Ovary (tissue), 10 donors: ENCODE measurements at places on chromosomes 2 and 18. TPM values are rescaled to one million over a fixed set of nuclear protein-coding genes. Genes with fewer than 3 reads are reported as not detected.
A peak's percentile ranks its signal among the peaks of the same experiment; 100 is the strongest.

DNA sequence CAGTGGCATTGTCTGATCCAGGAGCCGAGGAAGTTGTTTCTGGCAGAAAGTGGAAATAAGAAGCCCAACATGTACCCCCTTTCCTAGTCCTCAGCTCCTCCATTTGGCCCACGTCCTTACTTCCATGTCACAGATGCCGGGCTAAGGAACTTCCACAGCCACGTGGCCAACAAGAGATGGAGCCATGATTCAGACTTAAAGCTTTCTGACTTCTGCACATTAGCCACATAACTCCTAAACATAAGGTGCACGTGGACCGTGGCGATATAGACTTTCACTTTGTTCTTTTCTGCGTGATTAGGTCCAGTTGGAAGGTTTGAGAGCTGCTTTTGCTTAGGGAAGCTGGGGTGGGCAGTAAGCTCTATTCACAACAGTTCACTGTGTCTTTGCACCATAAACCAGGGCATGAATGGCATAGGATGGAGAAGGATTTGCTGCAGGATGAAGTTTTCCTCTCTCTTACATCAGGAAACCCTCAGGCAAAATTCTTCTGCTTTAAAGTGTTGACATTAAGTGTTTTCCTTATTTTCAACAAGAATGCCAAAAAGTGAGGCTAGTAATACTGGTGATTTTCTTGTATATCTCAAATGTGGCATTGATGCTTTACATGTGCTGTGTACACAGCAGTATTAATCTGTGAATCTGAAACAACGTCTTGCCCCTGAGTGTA is 61.2 kb upstream of the RBM44 start:
- no peak for DNase-seq

GRCh38 chr2:201220102-201220570 is 37.2 kb downstream of the CASP10 start:
- DNase-seq: no peak

- no peak for DNase-seq
These were observed 198.4 kb downstream of the MTX2 start for GRCh38 chr2:176467595-176467994.

DNA sequence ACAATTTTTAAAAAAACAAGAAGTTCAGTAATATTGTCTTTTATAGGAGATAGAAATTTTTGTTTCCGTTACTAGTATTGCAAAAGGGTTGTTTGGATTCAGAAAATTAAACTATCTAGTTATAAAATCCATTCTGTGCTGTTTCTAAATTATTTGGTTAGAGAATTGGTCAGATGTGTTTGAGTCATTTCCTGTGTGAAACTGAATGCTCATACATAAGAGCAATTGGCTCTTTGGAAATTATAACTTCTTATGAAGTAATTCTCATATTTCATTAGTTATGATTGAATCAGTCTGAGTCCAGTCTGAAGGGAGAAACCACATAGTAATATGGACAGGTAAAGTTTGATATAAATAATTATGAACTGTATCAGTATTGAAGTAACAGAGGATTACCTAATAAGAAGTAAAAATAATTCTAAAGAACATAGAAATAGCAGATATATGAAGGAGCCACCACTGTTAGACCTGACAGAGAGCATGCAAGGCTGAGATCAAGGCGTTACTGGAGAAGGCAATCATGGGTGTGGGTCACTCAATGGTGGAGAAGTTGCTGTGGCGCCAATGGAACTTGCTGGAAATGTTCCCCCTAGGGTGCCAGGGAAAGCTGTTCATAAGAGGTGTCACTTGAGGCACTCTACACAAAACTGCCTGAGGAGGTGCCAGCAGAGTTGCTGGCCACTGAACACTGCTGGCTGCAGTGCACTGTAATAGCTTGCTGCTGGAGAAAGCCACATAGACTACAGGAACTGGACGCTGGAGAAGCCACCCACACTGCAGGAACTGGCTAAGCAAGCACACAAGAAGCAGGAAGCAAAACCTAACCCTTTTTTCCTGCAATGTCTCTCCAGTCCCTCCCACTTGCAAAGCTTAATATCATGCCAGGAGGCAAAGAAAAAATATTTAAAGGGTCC is 18.0 kb upstream of the FAP start:
- DNase-seq: no peak

DNA sequence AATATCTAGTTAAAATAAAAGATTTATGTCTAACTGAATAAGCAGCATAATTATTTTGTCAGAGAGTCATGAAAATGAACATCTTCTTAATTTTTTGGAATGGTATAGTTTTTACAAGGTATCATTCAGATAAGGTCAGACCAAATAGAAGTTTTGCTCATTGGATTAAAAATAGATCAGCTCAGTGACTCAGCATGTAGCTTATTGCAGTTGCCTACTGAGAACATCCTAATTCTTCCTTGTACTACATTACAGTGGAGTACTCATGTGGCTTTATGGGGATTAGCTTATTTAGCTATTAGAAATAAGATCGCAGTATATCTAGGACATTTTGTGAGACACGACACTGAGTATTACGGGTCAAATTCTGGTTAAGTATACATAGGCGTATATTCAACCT is 38.2 kb upstream of the PPM1B start:
- no peak for DNase-seq

- no peak for DNase-seq
These were observed 23.0 kb downstream of the SCN1A start for GRCh38 chr2:166104773-166105172.

DNA sequence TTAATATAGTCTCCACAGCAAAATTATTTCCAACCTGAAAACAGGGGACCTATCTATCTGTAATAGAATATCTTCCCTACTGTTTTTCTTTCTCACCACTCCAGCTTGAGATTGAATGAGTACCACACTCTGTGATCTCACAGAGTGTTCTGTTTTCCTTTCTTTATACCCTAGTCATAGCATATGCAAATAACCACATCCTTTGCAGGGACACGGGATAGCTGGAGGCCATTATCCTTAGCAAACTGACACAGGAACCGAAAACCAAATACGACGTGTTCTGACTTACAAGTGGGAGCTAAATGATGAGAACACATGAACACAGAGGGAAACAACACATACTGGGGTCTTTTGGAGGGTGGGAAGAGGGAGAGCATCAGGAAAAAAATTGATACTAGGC is 224.7 kb downstream of the SLC8A1 start:
- no peak for DNase-seq

- DNase-seq: no peak
These were observed 313.6 kb downstream of the SLC8A1 start for GRCh38 chr2:40138314-40138713.

DNA sequence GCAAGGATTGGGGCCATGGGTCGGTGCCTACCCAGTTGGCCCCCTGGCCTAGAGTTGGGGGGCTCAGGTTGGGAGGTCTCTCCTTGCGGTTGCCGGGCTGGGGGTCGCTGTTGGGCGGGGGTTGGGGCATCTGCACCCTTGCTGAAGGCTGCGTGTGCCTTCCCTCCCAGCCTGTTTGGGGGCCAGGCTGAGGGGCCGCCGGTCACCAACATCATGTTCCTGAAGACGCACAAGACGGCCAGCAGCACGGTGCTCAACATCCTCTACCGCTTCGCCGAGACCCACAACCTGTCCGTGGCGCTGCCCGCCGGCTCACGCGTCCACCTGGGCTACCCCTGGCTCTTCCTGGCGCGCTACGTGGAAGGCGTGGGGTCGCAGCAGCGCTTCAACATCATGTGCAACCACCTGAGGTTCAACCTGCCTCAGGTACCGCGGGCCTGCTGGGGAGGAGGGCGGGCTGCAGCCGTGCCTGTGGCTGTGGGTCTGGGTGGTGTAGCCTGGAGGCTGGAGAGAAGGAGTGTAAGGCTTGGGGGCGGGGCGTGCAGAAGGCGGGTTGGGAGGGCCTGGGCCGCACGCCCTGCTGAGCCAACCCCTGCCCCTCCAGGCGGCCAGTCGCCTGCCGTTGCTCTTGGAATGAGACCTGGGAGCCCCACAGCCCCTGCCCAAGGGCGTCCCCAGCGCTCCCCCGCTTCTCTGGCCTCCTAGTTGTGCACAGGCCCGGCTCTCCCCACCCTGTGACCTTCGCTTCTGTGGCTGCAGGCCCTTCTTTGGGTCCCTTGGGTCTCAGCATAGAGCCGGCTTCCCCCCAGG is 7.2 kb upstream of the NEU4 start:
- DNase-seq: peak; percentile 47

GRCh38 chr2:235937087-235937486 is 231.1 kb downstream of the GBX2 start:
- no peak for DNase-seq

DNA sequence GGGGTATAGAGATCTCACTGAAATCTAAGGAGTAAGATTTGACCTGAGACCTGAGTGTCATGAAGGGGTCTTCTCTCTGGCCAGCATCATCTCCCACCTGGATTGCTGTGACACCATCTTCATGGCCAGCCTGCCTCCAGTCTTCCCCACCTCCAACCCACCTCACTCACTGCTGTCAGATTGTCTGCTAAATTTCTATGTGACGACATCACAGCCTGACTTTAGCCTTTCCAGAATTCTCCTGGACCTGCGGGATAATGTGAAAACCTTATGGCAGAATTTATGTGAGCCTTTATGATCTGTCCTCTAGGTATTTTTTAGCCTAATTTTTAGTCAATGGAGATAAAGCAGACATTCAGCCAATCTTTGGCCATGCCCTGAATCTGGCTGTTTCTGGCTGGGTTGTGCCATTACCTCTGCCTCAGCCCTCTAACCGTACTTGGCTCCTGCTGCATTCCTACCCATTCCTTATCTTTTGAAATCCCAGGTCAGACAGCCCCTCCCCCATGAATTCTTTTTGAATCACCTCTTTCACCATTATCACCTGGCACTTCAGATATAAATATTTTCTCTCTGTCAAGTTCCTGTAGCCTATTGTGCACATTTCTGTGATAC is 66.4 kb upstream of the MMADHC start:
- DNase-seq: no peak

DNA sequence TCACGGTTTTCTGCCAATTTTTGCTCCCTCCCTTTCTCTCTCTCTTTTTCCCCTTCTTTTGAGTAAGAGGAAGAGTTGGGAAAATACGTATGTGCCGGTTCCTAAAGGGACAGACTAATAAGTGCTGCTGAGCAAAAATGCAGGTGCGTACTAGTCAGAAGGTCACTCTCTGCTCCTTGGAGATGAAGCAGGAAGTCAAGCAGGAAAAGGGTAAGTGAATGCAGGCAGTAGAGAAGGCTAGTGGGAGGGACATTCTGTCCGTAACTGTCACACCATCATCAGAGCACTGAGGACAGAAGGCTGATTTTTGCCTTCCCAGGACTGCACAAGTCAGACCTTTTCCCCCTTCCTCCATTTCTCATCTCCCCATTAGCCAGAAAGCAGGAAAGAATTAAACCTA is 105.7 kb downstream of the CDH2 start:
- no peak for DNase-seq

GRCh38 chr2:147348931-147349555 is 495.8 kb upstream of the ACVR2A start:
- DNase-seq: no peak

GRCh38 chr2:102839668-102840388 is 78.0 kb downstream of the TMEM182 start:
- no peak for DNase-seq

- no peak for DNase-seq
These were observed 167.6 kb downstream of the FAM210A start for GRCh38 chr18:13558790-13559189.

DNA sequence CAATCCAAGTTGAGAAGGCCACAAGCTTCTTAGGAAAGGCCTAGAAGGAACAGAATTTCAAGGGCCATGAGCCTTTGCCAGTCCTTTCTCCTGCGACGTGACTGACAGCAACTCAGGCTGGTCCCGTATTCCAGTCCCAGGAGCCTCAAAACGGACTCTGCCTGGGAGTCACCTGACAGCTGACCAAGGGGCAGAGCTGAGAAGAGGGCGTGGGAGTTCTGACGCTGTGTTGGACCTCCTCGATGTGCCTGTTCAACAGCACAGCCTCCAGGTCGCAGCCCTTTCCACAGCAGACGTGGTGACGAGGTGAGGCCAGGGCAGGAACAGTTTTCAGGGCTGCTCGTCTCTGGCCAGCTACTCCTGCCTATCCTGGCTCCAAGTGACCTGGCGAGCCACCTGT is 37.6 kb downstream of the CENPO start:
- peak; percentile 18 for DNase-seq

GRCh38 chr18:74876630-74877243 is 279.1 kb downstream of the ZNF407 start:
- DNase-seq: no peak

- DNase-seq: no peak
These were observed 39.6 kb upstream of the NEMP2 start for GRCh38 chr2:190574169-190574568.

DNA sequence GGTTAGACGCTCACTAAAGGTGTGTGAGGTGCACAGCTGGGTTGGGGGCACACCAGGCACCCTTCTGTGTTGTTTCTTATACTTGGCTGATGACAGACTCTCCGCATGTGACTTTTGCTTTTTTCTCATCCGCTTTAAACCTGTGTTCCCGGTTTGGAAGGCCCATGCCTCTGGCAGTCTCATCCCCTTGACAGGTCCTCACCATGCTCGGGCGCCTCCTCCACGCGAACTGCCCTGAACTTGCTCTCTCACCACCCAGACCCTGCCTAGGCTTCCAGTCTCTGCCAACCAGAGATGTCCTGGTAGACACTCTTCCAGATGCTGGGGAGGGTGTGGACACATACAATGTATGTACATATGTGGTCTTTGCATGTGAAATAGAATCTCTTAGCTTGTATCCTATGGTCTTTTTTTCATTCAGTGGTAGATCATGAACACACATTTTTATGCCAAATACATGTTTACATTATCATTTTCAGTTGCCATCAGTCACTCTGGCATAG is 79.8 kb downstream of the LIMS1 start:
- no peak for DNase-seq

- DNase-seq: no peak
These were observed 13.8 kb upstream of the CCDC102B start for GRCh38 chr18:68784071-68784470.

- DNase-seq: no peak
These were observed 15.4 kb downstream of the BCL11A start for GRCh38 chr2:60538101-60538500.

- no peak for DNase-seq
These were observed 47.6 kb downstream of the PDE1A start for GRCh38 chr2:182379241-182379640.

The ITGA6 gene
- polyA plus RNA-seq: 16.5 TPM

The PRSS56 gene
- polyA plus RNA-seq: not detected

The KLHL41 gene
- polyA plus RNA-seq: 0.67 TPM

The B3GNT2 gene
- 20.5 TPM for polyA plus RNA-seq

The MMADHC gene
- polyA plus RNA-seq: 81.0 TPM

The SUMO1 gene
- 97.0 TPM for polyA plus RNA-seq

The COL3A1 gene
- polyA plus RNA-seq: 829 TPM

The GALNT3 gene
- polyA plus RNA-seq: 5.2 TPM

The GRP gene
- polyA plus RNA-seq: not detected

The TRIM43 gene
- polyA plus RNA-seq: not detected

The SERPINB3 gene
- polyA plus RNA-seq: 0.05 TPM

The IL36B gene
- not detected for polyA plus RNA-seq

The CD302 gene
- 62.8 TPM for polyA plus RNA-seq
